CD4-positive, alpha-beta T cell treated with Interleukin-15 for 4 hours (primary cell): ENCODE measurements at places on chromosomes 3 and 15.
A peak's percentile ranks its signal among the peaks of the same experiment; 100 is the strongest.

DNA sequence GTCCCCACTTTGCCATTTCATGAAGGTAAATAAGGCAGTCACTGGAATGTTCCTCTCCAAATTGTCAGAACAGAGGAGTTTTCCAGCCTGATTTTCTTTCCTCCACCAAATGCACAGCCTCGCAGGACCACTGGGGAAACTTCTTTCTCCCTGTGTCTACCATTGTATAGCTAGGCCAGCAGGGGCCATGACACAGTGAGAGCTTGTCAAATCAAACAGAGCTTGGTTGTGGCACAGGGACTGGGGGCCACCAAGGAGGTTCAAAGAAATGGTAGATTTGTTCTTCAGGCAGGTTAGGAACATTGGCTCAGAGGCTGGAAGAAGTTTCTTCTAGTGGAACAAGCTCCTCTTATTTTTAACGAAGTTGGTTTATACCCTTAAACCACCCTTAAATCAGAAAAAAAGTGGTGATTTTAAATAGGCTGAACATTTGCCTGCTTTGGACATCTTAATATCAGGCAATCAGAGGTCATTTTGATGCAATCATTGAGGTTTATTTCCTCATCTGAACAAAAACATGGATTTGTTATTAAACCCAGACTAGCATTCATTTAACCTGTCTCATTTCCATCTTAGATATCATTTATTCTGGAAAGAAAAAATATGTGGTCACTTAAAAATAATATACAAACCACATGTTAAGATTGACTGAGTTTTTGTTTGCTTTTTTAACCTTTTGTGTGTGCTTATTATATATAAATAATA lies 105.6 kb downstream of the GTPBP8 start:
- no peak for DNase-seq

GRCh38 chr3:98733053-98733811 lies 29.9 kb upstream of the ST3GAL6 start:
- DNase-seq = no peak

DNA sequence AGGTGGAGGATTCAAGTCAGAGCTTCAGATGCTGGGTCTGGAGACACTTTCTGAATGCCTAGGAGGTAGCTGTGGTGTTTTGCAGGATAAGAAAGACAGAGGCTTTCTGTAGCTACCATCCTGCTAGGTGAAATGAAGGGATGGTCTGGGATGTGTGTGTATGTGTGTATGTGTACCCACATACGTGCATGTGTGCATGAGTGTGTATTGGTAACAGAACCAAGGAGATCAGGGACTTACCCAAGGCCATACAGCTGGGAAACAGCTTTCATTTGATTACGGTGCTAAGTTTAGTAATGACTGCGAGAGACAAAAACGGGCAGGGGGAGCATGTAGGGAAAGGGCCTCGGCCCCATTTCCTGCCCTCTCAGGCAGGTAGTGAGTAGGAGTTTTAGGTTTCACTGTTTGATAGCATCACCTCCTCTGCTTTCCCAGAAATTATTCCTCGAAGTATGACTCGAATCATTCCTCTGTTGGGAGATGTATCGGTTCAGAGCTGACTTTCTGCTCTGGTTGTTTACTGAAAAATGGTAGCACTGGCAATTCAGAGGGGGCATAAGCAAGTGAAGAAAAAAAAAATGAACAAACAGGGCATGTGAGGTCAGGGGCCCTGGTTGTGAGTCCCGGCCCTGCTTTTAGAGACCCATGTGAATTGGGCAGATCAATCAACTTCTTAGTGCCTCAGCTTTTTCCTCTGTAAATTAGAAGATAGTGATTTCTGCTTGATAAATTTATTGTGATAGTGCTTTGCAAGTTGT lies 130.7 kb downstream of the LPP start:
- DNase-seq = no peak

GRCh38 chr3:117261983-117262421 lies 552.4 kb downstream of the TUSC7 start:
- DNase-seq = no peak

DNA sequence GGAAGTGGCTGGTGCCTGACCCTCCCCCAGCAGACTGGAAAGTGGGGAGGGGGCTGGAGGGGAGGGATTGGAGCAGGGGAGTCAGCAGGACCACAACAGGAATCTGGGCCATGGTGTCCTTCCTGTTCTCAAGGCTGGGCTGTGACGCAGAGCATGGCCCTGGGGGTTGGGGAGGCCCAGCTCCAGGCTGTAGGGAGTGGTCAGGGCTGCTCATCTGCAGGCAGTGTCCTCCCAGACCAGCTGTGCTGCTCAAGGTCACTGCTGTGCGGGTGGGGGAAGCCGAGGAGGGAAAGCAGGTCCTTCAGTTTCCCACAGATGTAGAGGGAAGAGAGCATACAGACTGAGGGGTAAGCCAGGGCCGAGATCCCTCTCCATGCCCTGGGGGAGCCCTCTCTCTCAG lies 40.7 kb downstream of the CYP11A1 start:
- DNase-seq = no peak

DNA sequence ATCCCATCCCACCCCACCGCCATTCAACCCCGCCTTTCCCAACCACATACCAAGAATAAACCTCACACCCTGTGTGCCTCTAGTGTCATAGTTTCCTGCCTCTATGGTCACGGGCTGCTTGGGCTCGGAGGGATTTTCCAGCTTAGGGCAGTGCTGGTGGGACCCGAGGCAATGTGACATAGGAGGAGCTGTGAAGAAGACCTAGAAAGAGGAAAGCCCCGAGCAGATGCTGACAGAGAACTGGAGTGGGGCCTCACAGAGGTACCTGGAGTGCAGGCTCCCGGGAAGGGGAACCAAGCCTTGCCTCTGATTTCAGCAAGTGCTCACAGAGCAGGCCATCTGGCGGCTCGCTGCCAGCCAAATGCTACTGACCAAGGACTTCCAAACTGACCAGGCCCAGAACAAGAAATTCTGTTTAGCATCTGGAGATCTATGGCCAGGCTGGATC lies 27.5 kb downstream of the BHLHE40 start:
- DNase-seq = peak; percentile 84

DNA sequence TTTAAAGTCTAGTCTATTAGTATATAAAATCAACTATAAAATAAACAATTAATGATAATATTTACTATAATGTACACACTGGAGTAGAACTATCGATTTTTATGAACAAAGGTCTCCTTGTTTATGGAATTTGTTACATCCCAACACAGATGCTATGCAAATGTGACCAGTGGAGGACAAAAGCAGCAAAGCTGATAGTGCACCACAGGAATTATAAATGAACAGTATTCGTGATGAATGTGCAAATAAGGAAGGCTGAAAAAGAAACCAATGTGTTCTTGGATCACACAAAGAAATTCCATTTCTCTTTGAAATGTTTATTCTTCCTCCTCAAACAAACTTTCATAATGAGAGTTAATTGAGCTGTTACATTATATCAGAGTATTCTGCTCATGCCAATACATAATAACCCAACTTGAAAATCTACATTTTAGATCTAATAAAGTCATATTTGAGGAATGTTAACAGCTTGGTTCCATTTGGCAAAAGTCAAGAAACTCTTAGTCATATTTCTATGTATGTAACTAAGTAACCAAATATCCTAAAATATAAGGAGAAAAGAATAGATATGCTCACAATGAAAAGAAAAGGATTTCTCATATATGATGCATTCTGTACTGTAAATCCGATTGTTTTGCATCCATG lies 79.3 kb downstream of the NEK10 start:
- DNase-seq = no peak

GRCh38 chr15:40263024-40263754 lies 19.7 kb downstream of the ANKRD63 start:
- DNase-seq = no peak

DNA sequence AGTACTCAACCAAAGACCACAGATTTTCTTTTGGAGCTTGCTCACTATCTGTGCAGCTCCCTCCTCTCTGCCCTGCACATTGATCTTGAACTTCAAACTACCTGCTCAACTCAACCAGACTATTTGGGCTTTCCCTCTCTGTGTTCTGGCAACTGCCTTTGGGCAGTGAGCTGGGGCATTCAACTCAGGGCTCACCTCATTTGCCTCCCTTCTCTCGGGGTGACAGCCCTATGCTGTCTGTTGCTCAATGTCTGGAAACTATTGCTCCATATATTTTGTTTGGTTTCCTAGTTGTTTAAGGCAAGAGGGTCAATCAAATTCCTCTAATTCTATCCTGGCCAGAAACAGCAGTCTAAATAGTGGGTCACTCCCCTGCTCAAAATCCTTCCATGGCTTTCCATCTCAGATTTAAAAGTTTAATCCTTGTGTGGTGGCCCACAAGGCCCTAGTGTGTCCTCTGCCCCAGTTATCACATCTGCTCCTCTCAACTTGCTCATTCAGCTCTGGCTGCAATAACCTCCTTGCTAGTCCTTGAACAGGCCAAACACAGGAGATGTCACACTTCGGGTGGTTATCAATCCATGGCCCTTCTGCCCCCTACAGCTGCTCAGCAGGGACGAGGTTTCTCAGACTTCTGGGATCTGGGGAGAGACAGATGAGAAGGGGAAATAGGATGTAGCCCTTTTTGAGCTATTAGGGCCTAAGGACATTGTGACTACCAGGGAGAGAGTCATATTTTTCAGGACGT lies 67.8 kb downstream of the SNRK start:
- DNase-seq = no peak

GRCh38 chr3:78845605-78846004 lies 922.2 kb downstream of the ROBO1 start:
- DNase-seq = no peak

DNA sequence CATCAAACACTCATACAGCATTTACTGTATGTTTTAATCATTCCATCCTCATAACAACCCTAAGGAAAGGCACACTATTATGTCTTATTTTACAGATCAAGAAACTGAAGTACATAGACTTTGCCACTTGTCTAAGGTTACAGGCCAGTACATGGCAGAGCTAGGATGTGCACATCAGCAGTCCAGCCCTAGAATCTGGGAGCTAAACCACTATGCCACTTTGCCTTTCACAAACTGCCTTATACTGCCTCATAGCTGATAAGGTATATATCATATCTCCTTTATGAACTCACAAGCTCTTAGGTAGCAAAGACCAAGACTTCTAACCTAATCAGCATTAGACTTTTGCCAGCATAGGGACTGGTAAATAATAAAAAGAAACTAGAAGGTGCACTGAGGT lies 49.1 kb downstream of the MYO9A start:
- no peak for DNase-seq

DNA sequence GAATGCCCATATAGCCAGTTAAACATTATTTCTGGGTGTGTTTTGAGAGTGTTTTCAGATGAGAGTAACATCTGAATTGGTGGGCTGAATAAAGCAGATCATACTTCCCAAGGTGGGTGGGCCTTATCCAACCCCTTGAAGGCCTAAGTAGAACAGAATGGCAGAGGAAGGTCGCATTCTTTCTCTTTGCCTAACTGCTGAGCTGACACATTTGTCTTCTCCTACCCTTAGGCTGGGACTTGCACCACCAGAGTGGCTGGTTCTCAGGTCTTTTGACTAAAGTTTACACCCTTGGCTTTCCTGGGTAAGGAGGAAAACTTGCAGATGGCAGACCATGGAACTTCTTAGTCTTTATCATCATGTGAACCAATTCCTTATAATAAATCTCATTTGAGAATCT lies 85.8 kb upstream of the TNFAIP8L3 start:
- DNase-seq = no peak

DNA sequence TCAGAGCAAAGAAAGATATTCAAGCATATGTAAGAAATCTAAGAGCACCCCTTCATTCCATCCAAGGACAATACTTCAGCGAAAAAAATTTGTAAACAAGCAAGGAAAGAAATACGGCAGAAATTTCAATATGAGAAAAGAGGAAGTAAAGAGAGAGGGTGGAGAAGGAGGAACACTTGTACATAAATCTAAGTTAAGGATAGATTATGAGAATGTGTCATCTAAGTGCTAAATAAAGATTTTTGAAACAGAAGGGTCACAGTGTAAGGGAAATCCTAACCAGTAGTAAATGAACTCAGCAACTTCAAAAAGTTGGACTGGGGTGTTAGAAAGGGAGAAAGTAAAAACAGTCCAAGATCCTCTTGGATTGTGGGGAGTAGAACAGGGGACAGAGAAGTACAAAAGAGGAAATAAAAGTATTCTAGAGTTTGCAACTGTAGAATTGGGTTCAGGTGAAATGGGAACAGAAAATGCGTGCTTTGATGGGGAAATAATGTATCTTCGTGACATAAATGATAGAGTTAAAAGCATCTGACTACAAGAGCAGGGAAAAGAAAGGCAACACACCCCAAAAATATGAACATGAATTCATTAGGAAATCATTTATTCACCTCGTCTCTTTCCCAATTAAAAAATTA lies 68.5 kb upstream of the ATP13A5 start:
- DNase-seq = no peak

GRCh38 chr15:86759800-86760523 lies 680.3 kb downstream of the AGBL1 start:
- DNase-seq = no peak

- DNase-seq = no peak
These were observed 30.0 kb upstream of the AKAP13 start for GRCh38 chr15:85350395-85350794.

DNA sequence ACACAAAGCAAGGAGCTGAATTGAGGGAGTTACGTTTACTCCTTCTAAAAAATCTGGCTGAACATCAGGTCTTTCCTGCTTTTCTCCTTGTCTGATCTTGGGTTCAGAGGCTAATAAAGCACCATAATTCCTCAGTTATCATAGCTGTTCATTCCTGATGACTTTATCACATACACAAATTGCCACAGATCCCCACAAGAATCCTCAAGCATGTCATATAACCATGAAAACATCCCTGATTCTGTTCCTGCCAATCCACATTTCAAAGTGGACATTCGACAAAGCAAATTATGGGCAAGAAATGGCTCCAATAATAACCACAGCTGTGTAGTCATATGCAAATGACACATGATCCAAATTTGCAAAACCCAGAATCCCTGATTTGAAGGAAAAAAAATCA lies 321.3 kb downstream of the MEX3B start:
- DNase-seq = no peak

- DNase-seq = no peak
These were observed 70.7 kb downstream of the FAM43A start for GRCh38 chr3:194756460-194756779.

- DNase-seq = no peak
These were observed 182.7 kb downstream of the GOLGA6L6 start for GRCh38 chr15:20358779-20359414.

GRCh38 chr15:82624008-82624407 lies 23.2 kb downstream of the CPEB1 start:
- DNase-seq = no peak

GRCh38 chr3:34260271-34261000 lies 462.0 kb downstream of the PDCD6IP start:
- DNase-seq = no peak

DNA sequence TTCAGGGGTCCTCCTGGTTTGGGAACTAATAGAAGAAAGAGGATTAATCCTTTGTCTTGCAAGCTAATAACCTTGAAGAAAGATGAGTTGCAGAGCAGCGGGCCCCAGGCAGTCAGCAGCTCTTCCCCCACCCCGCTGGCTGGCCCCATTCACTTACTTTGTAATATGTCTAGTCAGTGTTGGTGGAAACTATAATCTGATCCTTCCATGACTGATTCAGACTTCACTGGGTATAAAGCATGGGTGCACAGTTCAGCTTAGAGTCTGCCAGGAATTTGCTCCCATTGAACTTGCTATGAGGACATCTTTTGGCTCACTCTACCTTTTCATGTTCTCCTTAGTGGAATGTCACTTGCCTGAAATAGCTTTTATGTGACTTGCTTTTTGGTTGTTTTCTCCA lies 117.7 kb downstream of the CCNL1 start:
- no peak for DNase-seq

- DNase-seq = no peak
These were observed 106.5 kb downstream of the KLF13 start for GRCh38 chr15:31433091-31433490.
